HT-29 (cell line): ENCODE measurements at places on chromosomes 5 and 9.
A peak's percentile ranks its signal among the peaks of the same experiment; 100 is the strongest.

DNA sequence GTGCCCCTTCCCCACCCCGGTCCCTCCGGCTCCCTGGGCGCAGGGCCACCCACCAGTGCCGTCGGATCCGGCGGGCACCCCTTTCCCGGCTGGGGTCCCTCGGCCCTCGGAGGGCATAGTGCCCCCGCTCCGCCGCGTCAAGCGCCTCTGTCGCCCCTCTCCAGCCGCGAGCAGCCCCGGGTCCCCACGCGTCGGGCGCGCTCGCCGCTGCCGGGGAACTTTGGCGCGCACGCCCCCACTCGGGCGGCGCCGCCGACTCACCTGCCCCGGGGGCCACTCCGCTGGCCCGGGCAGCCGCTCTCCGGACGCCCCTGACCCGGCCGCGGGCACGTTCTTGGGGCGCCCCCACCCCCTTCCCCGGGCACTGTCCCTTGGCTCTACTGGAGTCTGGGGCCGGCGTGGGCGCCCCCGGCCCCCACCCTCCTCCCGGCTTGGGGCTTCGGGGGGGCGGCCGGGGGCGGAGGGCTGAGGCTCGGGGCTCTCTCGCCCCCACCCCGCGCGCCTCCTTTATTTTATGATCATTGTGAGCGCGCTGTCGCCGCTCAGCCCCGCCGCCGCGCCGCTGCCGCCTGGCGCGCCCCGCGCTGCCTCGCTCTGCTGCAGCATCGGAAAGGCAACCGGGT, 1.1 kb upstream of the FAM78A start:
- DNase-seq = no peak

GRCh38 chr5:152271420-152271819, 133.7 kb downstream of the NMUR2 start:
- peak; percentile 65 for DNase-seq

DNA sequence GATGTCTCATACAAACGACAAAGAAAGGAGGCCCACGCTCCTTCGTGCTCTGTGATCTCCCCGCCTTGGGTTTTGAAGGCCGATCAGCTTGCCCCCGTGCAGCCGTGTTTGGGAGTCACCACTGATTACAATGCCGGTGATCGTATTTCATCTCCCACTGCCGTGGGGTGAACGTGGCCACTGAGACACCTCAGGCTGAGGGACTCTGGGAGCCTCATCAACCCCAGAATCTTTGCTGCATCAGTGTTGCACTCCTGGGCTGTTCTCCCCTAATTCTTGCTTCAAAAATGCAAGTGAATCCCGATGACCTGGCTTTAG, 194.2 kb downstream of the HSPA4 start:
- DNase-seq = no peak

GRCh38 chr9:104988539-104988938, 60.6 kb upstream of the ABCA1 start:
- DNase-seq = no peak

GRCh38 chr5:84869675-84870074, 485.0 kb upstream of the EDIL3 start:
- no peak for DNase-seq

- DNase-seq = no peak
Measured at GRCh38 chr9:128102861-128103588, 24.5 kb downstream of the PTGES2 start.

GRCh38 chr5:58022055-58022454, 437.8 kb downstream of the PLK2 start:
- no peak for DNase-seq

GRCh38 chr5:163460562-163461171, at the start of gene HMMR:
HMMR (plus strand) TSS chr5:163460632; CDS start chr5:163460693, 61 bp downstream.
- peak; percentile 68 for DNase-seq

DNA sequence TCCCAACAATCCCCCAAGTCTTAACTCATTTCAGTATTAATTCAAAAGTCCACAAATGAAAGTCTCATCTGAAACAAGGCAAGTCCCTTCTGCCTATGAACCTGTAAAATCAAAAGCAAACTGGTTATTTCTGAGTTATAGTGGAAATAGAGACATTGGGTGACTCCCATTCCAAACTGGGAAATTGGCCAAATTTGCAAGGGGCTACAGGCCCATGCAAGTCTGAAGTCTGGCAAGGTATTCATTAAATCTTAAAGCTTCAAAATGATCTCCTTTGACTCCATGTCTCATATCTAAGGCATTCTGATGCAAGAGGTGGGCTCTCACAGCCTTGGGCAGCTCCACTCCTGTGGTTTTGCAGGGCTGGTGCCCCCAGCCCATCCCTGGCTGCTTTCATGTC, 167.9 kb downstream of the HTR1A start:
- no peak for DNase-seq
